ENCODE measurements at places on chromosomes 16 and 17. TPM values are rescaled to one million over a fixed set of nuclear protein-coding genes. Genes with fewer than 3 reads are reported as not detected.
A peak's percentile ranks its signal among the peaks of the same experiment; 100 is the strongest.

GRCh38 chr17:46782250-46782953 is 36.1 kb downstream of the WNT3 start:
- H3K4me1 ChIP-seq, result peaks cover 12% of the 10 kb centered on the region
- H3K27me3 ChIP-seq, result no peaks in the 10 kb centered on the region
- DNase-seq, result peak; percentile 87
- no peak overlapping the region for H3K4me3 ChIP-seq

DNA sequence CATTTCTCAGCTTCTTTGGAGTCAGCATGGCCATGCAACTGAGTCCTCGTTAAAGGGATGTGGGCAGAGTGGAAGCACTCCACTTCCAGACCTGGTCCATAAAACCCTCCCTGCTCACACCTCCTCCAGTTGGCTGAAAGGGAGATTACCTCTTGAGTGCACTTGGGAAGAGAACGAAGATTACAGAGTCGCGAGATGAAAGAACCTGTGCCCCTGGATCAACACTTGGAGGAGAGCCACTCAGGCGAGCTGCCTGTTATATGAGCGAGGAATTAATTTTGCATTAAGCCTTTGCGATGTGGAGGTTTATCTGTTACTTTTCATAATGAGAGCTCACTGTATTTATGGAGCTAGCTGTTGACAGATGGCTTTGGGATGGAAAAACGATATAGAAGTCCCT is 147.9 kb downstream of the MAF start:
- H3K4me1 ChIP-seq, result no peaks in the 10 kb centered on the region
- H3K27me3 ChIP-seq, result no peaks in the 10 kb centered on the region
- no peak overlapping the region for H3K27ac ChIP-seq

Gene KRTAP9-4
- total RNA-seq, result not detected

DNA sequence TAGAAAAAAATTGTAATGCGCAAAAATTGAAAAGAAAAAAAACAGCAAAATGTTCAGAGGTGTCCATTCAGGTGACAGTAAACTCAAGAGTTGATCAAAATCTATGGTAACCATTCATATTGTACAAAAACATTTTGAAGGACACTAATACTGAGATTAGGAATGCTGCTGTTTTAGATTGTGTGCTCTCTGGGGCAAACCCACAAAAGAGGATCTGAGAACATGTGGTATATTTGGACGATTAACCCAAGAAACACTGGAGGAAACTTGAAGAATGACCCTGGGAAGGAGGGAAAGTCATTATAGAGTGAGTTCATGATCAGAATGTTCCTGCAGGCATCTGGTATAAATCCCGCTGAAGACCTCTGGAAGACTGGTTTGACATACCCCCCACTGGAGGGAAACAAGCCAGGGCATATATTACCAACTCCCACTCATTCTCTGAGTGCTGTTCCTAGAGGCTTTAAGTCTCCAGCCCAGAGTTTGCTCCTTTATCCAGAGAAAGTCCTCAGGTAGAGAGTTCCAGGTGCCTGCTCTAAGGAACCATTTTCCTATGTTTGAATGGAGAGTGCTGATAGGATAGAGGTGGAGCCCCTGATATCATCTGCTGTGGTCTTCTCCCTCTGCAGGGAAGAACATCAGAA is 1.2 kb downstream of the KRTAP4-2 start:
- H3K4me3 ChIP-seq, result no peak overlapping the region
- no peaks in the 10 kb centered on the region for H3K27me3 ChIP-seq
- H3K27ac ChIP-seq, result no peak overlapping the region
- no peak for DNase-seq

Gene CDH15
- total RNA-seq, result 0.11 TPM

DNA sequence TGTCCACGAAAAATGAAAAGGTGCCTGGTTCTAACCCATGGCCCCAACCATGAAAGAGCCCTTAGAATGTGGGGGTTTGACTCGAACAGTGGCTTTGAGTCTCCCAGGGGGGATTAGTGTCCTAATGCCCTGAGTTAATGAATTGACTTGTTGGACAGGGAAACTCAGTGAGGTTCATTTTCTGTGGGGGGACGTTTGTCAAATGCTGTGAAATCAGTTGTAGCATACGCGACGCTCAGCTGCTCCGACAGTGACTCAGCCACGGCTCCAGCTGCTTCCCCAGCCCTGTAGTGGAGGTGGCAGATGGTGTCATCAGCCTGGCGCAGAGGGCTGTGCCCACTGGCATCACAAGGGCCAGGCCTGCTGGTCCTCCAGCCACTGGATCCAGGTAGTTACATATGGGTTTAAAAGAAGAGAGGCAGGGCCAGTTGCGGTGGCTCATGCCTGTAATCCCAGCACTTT is 3.9 kb upstream of the TMEM235 start:
- no peak overlapping the region for H3K27ac ChIP-seq
- H3K27me3 ChIP-seq, result peaks cover 22% of the 10 kb centered on the region
- no peaks in the 10 kb centered on the region for H3K4me1 ChIP-seq

Gene CTRB1
- total RNA-seq, result not detected

- no peak overlapping the region for H3K27ac ChIP-seq
- H3K4me3 ChIP-seq, result no peak overlapping the region
- H3K27me3 ChIP-seq, result peaks cover 25% of the 10 kb centered on the region
- peak; percentile 50 for DNase-seq
- no peaks in the 10 kb centered on the region for H3K36me3 ChIP-seq
These were observed 3.1 kb upstream of the C17orf58 start for GRCh38 chr17:67999291-67999911.

Gene IKZF3
- total RNA-seq, result 0.18 TPM

DNA sequence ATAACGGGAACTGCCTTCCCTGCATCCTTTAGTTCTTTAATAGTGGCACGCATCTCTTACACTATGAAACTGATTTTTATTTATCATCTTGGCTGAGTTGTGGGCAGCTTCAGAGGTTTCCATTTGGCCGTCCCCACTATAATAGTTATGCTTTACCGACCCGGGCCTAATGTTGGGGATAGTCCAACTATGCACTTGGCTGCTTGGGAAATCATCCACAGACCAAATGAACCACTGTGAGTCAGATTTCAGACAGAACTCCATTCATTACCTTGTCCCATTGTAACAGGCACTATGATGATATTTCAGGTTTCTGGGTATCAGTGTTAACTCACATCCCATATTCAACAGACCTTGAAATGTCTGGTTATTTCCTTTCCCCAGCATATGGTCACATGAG is 6.1 kb upstream of the SLFN5 start:
- H3K4me1 ChIP-seq, result no peaks in the 10 kb centered on the region
- no peak overlapping the region for H3K27ac ChIP-seq
- H3K4me3 ChIP-seq, result no peak overlapping the region
- DNase-seq, result no peak

DNA sequence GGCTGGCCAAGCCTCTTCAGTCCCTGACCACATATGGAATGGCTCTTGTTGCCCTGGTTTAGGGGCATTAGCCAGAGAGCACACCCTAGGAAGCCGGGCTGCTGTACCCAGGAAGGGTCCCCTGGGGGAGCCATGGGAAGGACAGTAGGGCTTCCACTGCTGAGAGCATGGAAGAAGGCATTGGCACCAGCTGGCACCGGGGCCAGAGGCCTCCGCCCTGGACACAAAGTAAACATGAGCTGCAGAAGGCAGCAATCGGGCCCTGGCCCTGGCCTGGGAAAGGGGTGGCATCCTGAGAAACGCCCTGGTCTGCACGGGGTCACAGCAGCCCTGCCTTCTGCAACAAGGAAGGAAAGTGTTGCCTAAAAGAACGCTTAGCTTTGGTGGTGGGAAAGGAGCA is 49.4 kb downstream of the VAC14 start:
- H3K27ac ChIP-seq, result no peak overlapping the region
- H3K36me3 ChIP-seq, result peaks cover 3% of the 10 kb centered on the region
- H3K4me1 ChIP-seq, result no peaks in the 10 kb centered on the region
- H3K4me3 ChIP-seq, result no peak overlapping the region
- no peak for DNase-seq

DNA sequence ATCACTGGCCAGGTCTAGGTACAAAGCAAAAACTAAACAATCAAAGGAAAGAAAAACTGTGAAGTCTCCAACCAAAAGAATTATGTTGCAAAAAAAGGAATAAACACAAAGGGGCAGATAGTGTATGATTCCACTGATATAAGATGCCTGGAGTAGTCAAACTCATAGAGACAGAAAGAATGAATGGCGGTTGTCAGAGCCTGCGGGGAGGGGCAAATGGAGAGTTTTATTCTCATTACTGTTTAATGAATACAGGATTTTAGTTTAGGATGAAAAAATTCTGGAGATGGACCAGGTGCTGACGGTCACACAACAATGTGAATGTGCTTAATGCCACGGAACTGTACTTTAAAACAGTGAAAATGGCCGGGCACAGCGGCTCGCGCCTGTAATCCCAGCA is 20.7 kb downstream of the STAT5B start:
- H3K4me3 ChIP-seq, result no peak overlapping the region
- peaks cover 5% of the 10 kb centered on the region for H3K4me1 ChIP-seq
- no peak for DNase-seq
- no peak overlapping the region for H3K27ac ChIP-seq
- H3K27me3 ChIP-seq, result no peaks in the 10 kb centered on the region

DNA sequence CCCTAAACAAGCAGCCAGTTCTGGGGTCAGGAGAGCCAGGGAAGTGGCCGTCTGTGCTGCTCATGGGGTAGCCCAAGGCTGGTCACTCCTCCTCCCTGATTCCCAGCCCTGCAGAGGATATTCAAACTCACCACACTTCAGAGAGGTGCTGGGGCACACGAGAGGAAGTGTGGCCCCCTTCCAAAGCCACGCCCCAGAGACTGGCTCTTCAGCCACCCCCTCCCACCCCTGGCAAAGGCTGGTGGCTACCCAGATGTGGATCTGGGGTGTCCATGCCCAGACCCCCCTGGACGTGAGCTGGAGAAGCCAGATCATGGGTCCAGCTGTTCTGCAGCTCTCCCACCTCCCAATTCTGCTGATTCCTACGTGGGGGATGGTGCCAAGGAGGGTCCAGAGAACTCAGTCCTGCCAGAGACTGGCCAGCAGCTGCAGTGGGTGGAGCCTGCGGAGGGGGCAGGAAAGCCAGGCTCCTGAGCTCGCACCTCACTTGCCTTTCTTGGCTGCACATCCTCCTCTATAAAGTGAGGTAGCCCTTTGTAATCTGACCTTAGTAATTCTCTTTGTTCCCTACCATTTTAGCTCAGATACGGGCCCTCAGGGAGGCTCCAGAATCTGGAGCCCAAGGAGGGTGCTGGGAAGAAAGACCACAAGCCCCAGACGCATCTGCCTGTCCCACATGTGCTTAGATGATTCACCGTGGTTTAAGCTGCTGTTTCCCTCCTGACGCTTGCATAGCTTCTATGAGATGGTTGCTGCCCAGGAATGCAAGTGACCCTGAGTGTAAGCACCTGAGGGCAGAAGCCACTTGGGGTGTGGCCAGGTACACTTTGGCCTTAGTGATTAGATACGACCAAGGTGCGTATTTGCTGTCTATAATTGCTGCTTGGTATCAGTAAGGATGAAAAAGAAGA is 15.3 kb downstream of the SDK2 start:
- H3K27ac ChIP-seq, result no peak overlapping the region
- no peaks in the 10 kb centered on the region for H3K36me3 ChIP-seq
- H3K4me1 ChIP-seq, result peaks cover 3% of the 10 kb centered on the region
- no peak for DNase-seq
- no peak overlapping the region for H3K4me3 ChIP-seq
- no peaks in the 10 kb centered on the region for H3K27me3 ChIP-seq

- H3K27me3 ChIP-seq, result no peaks in the 10 kb centered on the region
- no peak overlapping the region for H3K4me3 ChIP-seq
- H3K36me3 ChIP-seq, result no peaks in the 10 kb centered on the region
- no peaks in the 10 kb centered on the region for H3K4me1 ChIP-seq
These were observed 16.0 kb downstream of the DNAH17 start for GRCh38 chr17:78561166-78561565.

DNA sequence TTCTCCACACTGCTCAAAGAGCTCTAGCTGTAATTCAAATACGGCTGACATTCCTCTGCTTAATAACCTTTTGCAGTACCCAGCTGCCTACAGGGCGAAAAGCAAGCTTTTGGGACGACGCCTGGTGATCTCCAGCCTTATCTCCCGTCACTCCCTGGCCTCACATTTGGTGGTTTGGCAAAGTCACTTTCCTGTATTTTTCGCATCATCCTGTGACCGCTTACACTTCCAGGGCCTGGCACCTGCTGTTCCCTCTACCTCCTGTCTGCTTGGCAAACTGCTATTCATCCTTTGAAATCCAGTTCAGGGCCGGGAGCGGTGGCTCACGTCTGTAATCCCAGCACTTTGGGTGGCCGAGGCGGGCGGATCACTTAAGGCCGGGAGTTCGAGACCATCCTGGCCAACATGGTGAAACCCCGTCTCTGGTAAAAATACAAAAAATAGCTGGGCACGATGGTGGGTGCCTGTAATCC is 2.7 kb upstream of the BHLHA9 start:
- peak overlapping the region; percentile 87 for H3K4me3 ChIP-seq
- H3K27ac ChIP-seq, result no peak overlapping the region
- H3K4me1 ChIP-seq, result no peaks in the 10 kb centered on the region
- no peaks in the 10 kb centered on the region for H3K36me3 ChIP-seq

- DNase-seq, result peak; percentile 97
- H3K27me3 ChIP-seq, result no peaks in the 10 kb centered on the region
- H3K27ac ChIP-seq, result no peak overlapping the region
- H3K36me3 ChIP-seq, result peaks cover 5% of the 10 kb centered on the region
These were observed 12.5 kb downstream of the SAMD14 start for GRCh38 chr17:50117202-50118051.

Gene FOXN1
- not detected for total RNA-seq

DNA sequence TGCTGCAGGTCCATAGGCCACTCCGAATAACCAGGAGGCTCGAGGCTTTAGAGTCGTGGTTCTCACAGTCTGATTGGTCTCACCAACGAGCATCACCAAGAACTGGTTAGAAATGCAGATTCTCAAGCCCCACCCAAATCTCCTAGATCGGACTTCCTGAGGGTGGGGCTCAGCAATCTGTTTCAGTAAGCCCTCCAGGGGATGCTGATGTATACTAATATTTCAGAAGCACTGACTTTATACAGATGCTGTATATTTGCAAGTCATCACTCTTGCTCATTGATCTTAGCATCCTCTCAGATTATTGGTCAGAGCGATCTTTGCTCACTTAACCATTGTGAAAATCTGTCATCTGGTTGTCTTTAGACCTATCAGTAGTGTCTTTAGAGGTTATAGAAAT is 4.4 kb upstream of the VAC14 start:
- H3K4me1 ChIP-seq, result no peaks in the 10 kb centered on the region
- no peaks in the 10 kb centered on the region for H3K36me3 ChIP-seq
